ENCODE measurements at places on chromosomes 13 and 19.

DNA sequence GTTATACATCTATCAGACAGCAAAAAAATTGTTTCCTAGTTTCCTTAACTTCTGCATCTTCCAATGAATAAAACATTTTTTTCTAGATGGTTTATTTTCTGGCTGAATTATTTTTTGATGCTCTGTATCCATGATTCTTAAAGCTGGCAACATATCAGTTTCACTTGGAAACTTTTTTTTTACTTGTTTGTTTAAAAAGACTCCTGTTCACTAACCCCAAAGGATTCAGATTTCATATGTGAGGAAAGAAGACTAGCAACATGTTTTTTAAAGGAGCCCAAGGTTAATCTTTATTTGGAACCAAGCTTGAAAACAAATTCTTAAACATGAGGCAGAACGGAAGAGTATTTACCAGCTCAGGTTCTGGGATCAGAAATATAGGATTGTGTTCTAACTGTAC is 632.3 kb downstream of the SLITRK6 start:
- ATAC-seq, result no peak

GRCh38 chr19:11489378-11489777 is 8.5 kb upstream of the ELAVL3 start:
- no peak for ATAC-seq

- ATAC-seq, result peak; percentile 14
Observed at GRCh38 chr19:35267353-35267817, 1.4 kb upstream of the USF2 start.

GRCh38 chr13:44089452-44089851 is 209.7 kb downstream of the LACC1 start:
- no peak for ATAC-seq

- ATAC-seq, result no peak
Observed at GRCh38 chr19:29540114-29540513, 14.3 kb downstream of the VSTM2B start.

GRCh38 chr19:5186293-5187050 is 154.1 kb downstream of the PTPRS start:
- ATAC-seq, result peak; percentile 63

DNA sequence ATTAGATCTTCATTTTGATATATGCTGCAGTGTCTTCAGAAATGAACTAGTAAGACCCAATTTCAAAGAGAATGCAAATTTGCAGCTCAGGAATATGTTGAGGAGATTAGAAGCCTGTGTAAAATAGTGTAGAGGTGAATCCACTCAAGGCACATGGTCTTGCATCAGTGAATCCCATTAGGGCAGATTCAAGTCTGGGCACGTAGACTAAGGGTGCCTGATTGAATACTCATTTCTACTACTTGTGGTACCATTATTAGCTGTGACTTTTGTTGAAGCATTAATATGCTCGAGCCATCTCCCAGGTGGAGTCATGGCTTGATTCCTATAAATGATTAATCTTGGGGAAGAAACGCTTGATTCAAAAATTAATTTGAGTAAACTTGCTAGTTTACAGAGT is 129.4 kb downstream of the AKAP11 start:
- ATAC-seq, result no peak

DNA sequence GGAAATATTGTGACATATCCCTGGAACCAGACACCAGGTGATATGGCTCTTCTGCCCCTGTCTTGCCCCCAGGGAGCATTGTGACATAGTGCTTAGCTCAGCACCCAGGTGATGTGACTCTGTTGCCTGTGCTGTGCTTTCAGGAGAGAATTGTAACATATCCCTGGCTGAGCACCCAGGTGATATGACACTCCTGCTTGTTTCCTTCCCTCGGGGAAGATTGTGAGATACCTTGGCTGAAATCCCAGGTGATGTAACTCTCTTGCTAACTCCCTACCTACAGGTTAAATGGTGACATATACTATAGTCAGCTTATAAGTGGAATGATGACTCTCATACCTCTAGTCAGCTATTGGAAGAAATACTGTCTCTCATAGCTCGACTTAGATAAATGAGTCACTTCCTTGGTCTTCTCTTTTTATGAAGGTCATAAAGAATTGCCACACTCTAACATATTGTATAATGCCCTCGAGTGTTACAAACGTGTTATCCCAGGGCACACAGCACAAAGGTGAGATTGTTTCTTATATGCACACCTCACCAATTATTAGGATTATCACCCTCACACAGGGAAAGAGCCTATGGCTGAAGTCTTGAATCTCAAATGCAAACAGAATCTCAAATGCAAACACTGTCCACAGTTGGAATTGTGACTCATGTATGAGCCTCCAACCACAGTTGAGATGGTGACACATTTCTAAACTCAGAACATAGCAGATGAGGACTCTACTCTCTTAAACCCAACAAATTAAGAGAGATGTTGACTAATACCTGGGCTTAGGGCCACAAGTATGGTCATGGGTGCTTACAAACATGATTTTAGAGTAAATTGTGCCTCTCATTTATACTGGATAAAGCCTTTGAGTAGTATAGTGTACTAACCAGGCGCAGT is 32.7 kb upstream of the ZNF254 start:
- ATAC-seq, result no peak

DNA sequence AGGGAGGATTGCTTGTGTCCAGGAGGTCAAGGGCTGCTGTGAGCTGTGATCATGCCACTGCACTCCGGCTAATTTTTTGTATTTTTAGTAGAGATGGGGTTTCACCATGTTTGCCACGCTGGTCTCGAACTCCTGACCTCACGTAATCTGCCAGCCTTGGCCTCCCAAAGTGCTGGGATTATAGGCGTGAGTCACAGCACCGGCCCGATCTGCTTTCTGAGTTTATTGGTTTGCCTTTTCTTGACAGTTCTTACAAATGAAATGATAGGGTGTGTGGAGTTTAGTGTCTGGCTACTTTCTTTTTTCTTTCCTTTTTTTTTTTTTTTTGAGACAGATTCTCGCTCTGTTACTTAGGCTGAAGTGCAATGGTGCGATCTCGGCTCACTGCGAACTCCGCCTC is 848 bp downstream of the C19orf44 start:
- no peak for ATAC-seq

DNA sequence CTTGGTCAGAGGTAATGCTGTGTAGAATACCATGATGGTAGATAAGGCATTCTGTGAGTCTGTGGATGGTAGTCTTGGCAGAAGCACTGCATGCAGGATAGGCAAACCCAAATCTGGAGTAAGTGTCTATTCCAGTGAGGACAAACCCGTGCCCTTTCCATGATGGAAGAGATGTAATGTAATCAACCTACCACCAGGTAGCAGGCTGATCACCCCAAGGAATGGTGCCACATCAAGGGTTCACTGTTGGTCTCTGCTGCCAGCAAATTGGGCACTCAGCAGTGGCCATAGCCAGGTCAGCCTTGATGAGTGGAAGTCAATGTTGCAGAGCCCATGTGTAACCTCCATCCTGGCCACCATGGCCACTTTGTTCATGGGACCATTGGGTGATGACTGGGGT is 155.0 kb downstream of the RAP2A start:
- no peak for ATAC-seq

GRCh38 chr19:51637362-51637978 is 7.3 kb upstream of the SIGLEC5 start:
- ATAC-seq, result no peak

DNA sequence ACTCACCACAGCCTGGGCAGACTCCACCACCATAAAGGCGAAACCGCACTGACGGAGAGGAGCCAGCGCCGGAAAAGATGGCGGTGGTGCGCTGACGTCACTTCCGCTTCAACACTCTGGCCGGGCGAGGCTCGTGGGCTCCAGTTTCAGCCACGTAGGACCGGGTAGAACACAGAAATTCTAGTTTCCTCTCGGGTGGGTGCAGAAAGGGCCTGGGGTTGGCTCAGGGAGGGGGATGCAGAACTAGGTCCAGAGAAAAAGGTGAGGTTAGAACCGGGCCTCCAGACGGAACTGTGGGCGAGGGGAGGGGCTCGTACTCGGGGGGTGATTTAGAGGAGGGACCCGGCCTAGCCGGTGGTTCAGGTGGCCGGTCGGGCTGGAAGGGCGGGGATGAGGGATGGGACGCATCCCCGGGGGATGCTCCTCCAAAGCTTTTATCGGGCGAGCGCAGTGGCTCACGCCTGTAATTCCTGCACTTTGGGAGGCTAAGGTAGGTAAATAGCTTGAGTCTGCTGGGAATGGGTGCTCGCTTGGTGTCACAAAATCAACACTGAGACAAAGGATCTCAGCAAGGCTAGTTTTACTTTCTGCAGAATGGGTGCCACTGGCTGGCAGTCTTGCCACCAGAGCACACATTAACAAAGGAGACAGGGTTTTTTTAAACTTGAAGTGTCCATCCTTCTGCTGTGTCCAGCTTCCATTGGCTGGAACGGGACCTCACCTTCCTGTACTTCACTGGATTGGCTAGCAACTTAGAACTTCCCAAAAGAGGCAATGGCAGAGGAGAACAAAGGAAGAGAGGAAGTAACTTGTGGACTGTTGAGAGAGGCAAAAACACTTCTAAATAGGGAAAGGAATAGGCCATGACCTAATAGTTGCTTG is at the start of gene ZNF561:
Gene ZNF561, minus strand, starts transcription at position 77 of the 882 bp plus-strand sequence. CDS start 1,776 bp downstream, outside the sequence.
- ATAC-seq, result peak; percentile 90

- ATAC-seq, result no peak
Observed at GRCh38 chr13:93225610-93226009, 997 bp upstream of the GPC6 start.

DNA sequence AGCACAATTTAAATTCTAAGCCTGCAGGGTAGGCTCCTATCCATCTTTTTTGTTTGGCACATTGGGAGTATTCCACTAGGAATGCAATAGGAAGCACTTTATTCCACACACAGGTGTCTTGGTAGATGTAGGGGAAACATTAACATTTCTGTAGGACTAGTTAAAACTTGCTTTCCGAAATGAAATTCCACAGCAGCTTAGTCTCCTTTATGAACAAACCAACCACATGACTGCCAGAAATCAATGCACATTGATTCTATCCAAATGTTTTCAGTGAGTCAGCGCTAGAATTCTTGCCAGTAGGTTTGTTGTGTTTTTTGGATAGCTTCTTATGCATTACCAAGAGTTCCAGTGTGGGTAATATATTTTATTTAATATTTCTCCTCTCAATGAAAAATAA is 207.9 kb upstream of the CSNK1A1L start:
- ATAC-seq, result no peak

DNA sequence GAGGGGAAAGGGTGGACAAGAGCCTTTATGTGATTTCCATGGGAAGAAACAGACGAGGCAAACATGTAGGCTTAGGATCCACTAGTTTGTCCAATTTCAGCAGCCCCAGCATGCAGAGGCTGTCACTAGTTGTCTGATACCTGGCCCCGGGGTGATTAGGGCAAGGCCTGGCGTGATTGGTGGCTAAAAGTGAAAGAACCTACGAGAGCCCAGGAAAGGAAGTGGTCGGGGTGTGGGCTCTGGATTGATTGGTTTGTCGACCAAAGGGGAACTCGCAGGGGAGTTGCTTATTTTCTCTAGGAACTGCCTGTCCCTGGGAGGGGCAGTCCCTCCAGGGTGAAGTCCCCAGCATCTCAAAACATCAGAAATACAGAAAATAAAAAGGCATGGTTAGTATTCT is 64.2 kb upstream of the UQCRFS1 start:
- ATAC-seq, result no peak

GRCh38 chr19:9793071-9793591 is 24.6 kb upstream of the ZNF846 start:
- ATAC-seq, result peak; percentile 29

DNA sequence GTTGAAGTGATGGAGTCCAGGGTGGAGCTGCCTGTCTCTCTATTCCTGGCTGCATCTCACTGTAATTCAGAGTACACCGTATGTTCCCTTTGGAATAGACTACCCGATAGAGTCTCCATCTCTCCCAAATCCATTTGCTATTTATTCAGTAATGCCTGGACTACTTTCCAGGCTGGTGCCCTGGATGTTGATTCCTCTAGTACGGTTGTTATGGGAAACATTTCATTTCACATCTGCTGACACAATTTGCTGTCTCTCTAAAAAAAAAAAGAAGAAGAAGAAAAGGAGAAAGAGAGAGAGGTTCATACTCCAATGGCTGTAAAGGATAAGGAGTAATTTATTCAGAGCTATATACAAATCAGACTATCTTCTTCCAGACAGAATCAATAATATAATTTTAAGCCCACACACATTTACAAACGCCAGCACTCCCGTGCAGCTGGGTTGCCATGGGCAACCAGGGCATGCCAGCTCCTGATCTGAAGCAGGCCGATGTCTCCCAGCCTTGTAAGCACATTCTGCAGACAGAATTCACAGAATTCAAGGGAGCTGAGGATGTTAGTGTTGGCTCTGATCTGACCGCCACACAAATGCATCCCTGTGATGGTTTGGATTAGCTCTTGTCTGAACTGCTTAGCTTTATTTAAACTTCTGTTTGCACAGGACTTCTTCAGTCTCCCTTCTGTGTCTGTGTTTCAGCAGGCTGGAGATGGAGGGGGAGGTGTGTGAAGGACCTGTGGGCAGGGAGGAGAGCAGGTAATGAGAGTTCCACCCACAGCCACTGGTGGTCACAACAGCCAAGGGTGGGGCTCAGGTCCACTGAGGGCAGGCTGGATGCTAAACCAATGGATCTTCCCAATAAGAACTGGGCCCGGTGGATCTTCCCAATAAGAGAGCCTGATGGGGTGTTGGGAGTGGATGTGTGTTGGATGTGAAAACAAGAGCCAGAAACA is 66.0 kb downstream of the TEX26 start:
- ATAC-seq, result no peak

DNA sequence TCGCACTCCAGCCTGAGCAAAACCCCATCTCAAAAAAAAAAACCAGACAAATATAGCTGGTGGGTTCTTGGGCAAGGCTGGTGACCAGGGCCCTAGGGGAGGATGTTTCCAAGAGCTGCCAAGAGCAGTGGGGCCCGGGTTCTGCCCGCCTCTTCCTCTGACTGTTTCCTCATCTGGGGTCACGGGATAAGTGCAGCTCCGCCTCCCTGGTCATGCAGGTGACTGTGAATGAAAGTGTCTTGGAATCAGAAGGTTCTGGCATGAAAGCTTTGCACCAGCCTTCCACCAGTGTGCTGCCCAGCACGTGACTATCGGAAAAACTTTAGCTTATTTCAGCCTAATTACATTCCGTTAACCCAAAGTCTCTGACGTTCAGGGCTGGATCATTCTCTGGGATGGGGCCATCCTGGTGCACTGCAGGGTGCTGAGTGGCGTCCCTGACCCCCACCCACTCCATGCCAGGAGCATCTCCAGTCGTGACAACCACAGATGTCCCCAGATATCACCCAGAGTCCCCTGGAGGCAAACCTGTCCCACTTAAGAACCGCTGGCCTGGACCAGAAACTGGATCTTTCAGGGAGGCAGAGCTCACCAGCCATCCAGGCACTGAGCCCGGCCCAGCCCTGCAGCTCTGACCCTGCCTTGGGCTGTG is 85.6 kb downstream of the GNG7 start:
- ATAC-seq, result no peak

DNA sequence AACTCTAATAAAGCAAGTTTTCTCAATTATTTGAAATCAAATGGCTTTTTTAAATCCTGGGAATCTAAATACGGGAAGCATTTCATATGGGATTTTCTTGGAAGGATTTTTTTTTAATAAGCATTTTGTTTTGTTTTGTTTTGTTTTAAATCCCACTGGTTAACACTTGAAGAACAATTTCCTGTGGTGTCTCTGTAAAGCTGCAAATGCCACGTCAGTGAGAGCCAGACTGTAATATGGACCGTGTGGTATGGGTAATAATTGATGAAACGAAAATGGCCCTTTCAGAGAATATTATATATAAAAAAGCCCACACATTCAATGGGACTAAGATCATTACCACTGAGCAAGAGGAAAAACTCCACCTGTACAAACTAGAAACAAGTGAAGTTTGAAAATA is 33.9 kb upstream of the MIR17HG start:
- no peak for ATAC-seq

Measured in gastroesophageal sphincter (tissue), 4 donors.